ENCODE measurements at places on chromosomes 6 and 20.

DNA sequence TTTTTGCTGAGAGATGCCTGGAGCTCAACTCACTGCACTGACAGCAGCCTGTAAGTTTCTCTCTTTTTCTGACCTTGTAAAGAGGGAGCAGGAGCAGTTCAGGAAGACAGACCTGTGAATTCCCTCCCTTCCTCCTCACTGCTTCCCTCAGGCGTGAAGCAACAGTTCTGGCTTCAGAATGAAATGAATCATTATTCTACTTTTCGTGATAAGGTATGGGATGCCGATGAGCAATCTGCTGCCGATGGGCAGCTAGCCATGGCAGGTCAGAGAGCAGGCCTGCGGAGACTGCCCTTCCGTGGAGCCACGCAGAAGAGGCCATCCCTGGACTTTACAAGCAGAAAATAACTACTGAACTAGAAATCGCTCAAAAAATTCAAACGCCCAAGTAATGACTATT, 426.5 kb upstream of the RNF217 start:
- DNase-seq: no peak

DNA sequence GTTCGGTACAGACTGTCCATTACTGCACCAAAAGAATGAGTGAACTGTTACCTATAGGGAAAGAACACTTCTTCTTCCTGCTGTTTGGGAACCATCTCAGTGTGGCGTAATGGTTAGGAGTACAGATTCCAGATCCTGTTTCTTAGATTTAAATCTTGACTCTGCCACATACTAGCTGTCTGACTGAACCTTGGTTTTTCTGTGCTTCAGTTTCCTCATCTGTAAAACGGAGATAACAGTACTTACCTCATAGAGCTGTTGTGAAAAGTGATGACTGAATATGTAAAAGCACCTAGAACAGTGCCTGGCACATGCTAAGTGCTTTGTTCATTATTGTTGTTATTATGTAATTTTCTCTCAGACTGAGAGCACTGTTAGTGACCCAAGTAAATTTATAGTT, 39.8 kb downstream of the STX11 start:
- DNase-seq: no peak

- DNase-seq: no peak
Observed at GRCh38 chr6:25196464-25196863, 82.7 kb upstream of the CARMIL1 start.

DNA sequence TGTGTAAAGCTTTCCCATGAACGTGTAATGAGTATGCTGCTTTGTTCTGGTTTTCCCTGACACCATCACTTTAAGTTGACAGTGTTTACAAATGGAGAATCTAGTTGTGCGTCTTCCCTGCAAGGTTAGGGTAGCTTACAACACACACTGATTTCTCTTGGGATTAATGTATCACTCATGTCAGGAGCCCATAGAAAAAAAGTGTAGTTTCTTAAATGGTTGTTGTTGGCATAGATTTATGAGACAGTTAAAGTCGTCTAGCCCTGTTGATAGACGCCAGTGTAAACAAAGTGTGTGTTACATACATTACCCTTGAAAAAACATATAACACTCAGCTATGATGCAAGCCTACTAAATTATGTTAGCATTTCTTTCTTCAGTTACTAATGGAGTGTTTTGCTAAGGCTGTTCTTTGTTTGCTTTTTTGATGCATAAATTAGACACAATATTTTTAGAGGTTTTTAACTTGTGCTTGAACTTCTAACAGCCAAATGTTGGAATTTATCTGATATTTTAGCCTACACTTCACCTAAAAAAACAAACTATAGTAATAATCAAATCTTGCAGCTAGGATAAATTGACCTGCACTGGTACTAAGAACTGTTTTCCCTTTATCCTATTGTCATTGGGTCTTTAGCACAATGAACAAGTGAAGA, 88.6 kb downstream of the RNF217 start:
- no peak for DNase-seq

DNA sequence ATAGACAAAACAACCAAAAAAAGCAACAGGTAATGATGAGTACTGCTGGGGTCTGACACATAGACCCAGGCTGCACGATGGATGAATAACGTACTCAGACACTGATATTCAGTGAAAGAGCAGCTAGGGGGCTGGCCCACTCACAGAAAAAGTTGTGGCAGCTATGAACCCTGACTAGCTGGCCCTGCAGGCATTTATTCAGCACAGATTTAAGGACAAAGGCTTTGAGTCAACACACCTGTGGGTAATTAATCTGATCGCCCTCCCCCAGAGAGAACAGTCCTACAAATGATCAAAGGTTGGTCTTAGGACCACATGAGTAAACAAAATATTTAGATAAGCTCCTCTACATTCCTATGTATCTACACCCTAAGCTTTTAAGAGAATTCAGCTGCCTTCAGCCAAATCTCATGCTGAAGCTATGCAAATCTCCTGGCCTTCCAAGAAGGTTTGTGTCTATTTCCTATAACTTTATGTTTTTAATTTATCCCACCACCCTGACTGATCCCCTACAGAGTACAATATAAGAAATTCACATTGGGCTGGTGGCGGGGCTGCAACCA, 81.7 kb upstream of the NXT1 start:
- DNase-seq: no peak

GRCh38 chr6:28929887-28930620, 6.3 kb upstream of the TRIM27 start:
- DNase-seq: no peak

DNA sequence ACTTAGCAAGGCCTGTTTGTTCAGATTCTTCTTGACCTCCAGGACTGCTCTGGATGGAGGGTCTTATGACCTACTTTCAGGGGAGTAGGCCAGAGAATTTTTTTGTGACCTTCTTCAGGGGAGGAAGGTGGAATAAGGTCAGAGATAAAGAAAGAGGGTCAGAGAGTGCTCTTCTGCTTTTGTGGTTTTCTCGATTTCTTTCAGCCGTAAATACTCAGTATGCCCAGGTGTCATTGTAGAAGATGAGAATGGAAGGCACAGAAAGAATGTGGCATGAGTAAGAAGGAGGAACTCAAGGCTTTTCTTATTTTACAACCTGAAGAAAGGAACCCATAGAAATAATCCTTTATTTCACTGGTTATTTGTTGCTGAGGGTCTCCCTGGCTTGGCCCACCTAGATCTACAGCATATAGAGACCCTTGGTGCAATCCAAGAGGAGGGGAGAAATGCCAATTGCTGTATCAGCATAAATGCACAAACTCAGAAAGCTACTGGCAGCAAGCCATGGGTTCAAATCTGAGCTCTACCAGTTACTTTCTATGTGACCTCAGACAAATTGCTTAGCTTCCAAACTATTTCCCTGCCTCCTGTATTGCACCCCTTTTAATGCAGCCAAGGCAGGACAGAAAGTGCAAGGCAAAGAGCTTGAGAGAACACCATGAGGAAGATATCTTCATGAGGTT, 68.0 kb downstream of the OLIG3 start:
- DNase-seq: no peak

DNA sequence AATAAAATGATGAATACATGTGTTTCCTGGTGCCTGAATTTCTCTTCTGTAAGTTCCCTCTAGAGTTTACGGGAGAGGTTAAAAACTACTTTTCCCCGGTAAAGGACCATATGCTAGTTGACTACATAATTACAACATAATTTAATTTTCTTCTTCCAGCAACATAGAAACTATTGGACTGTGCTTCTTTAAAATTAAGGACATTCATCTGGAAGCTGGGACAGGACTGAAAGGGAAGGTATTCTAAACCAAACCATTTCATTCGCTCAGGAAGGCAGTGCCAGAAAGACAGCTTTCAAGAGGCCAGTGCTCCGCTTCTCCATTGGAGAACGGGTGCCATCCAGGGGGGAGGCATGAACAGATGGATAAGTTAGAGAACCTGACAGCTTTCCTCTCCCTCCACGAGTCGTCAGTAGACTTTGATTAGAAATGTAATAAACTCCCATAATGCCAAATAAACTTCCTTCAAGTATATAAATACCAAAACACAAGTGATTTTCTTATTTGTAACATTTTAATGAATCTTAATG, 458.0 kb upstream of the SOX4 start:
- no peak for DNase-seq
